ENCODE measurements at places on chromosomes 11 and 22.
A peak's percentile ranks its signal among the peaks of the same experiment; 100 is the strongest.

DNA sequence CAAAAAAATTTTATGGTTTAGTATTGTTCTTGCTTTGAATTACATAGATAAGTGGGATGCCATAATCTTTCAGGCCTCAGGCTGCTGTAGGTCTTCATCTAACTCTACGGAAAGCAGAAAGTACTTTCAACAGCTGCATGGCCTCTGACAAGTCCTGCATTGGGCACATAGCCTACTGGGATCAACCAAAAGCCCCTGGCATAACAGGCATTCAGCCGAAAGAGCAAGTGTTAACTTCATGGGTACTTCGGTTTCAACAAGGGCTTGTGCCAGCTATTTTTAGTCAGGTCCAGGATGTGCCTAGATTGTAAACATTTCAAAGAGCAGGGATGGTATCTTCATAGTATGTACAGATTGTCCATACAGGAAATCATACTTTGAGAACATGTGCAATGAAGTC, 3.1 kb downstream of the SLN start:
- no peak for DNase-seq

DNA sequence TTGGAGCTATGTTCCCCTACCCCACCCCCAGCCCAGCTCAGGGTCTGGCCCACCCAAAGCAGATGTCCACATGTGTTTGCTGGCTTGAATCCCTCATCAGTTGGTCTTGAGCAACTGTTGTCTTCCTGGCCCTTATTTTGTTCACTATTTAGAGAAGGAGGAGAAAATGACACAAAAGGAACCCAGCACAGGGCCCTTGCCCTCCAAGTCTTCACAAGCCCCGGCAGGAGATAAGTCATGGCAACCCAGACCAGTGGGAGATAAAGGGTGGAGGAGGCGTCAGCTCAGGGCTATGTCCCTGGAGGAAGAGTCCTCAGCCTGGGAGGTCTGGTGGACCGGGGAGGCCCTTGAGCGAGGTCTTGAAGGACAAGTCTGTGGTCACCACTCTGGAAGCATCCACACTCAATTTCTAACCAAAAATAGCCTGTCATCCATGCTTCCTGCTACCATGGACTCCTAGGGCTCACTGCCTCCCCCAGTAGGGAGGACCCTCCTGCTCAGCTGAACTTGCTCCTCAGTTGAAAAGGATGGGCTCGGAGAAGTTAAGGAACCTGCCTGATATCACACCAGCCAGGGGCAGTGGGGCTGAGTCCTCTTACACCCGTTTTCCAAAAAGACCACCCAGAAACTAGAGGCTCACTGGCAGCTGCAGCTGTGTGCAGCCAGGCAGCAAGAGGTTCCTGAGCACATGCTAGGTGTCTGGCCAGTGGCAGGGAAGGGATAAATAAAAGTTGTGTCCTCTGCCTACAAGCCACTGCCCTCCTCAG, 1.8 kb upstream of the RAB3IL1 start:
- peak; percentile 59 for DNase-seq

DNA sequence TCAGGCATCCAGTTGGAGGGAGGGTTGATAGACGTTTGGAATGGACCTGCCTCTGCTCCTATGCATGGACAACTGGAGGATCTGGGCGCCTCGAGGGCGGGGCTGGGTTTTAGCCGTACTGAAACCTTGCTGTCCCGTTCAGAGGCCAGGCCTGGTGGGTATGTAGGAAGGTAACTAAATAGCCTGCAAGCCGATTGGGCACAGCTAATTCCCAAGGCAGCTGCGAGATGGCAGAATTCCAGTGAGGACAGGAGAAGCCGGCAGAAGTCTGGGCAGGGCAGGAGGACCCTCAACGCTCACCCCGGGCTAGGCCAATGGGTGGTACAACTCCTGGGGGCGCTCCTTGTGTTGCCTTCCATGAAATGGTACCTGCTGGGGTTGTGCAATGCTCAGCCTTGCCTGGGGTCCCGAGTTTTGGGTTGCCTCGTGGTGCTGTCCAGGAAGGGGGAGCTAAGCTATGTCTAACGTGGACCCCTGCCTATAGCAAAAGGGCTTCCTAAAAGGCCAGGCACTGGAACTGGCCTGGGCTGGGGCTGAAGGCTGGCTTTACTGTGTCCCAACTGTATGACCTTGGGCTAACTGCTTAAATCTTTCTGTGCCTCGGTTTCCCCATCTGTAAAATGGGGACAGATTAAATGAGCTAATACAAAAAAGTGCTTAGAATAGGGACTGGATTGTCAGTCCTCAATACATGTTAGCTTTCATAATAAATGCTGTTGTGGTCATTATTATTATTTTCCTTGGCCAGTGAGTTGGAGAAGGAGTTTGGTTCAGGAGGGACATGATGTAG, 30.1 kb upstream of the CD82 start:
- no peak for DNase-seq

DNA sequence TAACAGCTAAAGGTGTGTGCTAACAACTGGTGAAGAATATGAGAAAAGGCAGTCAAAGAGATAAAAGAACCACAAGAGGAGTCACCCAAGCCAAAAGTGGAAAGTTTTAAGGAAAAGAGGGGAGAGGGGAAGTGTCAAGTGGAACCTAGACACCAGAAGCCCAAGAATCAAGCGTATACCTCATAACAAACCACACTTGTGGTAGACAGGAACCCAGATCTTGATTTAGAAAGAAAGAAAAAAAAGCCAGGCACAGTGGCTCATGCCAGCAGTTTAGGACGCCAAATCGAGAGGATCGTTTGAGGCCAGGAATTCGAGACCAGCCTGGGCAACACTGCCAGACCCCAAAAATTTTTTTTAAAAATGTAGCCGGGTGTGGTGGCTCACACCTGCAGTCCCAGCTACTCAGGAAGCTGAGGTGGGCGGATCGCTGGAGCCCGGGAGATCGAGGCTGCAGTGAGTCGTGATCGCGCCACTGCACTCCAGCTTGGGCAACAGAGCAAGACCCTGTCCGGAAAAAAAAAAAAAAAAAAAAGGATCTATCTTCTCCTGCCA, 877 bp downstream of the SLC25A17 start:
- DNase-seq = no peak

DNA sequence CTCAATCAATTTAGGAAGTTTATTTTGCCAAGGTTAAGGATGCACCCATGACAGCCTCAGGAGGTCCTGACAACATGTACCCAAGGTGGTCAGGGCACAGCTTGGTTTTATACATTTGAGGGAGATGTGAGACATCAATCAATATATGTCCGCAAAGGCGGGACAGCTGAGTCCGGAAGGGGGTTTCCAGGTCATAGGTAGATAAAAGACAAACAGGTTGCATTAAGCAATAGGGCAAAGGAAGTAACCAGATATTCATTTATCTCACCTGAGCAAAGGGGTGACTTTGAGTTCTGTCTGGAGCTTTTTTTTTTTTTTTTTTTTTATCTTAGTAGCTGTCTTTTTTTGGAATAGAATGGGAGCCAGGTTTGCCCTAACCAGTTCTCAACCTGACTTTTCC, 2.0 kb upstream of the TRIM34 start:
- DNase-seq = no peak

DNA sequence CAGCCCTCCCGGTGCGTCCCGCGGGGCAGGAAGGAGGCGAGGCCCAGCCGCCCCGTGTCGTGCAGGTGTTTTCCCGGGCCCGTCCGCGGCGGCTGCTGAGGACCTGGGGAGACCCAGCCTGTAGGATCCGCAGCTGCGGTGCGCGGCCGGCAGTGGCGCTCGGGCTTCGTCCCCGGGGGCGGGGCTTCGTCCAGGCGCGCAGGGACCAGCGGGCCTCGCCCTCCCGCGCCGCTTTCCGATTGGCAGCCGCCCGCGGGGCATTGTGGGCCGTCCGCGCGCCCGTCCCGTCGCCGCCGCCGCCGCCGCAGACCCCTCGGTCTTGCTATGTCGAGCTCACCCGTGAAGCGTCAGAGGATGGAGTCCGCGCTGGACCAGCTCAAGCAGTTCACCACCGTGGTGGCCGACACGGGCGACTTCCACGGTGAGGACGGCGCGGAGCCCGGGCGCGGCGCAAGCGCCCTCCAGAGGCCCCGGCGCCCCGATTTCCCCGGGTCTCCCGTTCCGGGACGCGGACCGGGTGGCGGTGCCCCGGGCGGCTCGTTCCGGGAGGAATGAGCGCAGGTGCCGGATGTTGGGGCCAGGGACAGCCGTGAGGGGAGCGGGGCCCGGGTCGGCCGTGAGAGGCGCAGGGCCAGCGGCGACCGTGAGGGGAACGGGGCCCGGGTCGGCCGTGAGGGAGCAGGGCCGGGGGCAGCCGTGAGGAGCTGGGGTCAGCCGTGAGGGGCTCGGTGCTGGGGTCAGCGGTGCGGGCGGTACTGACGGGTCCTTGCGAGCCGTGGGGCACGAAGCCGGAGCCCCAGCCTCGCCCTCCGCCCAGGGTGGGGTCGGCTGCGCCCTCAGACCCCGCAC, at the start of gene TALDO1:
Gene TALDO1 (plus strand): TSS at position 307 of the 849 bp plus-strand sequence. CDS start 18 bp downstream, at position 325.
- peak; percentile 93 for DNase-seq

- no peak for DNase-seq
Measured at GRCh38 chr11:5507933-5508305, 1.8 kb downstream of the UBQLN3 start.

DNA sequence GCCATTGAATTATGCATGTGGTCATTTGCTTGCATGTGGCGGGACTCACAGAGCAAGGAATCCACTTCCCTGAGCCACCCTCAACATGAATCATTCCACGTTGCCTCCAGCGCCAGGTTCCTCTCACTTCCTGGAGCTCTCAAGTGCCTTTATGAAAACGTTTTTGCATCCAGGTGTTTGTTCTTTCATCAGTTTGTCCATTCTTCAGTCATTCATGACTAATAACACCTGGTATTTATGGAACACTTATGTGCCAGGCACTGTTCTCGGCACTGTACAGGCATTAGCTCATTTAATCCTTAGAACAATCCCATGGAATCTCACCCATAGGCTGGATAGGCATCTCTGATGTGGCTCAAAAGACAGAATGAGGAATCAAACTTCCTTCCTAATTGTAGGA, 256.1 kb upstream of the SYN3 start:
- DNase-seq = no peak
